G401 (cell line): ENCODE measurements at places on chromosomes 4 and X.

DNA sequence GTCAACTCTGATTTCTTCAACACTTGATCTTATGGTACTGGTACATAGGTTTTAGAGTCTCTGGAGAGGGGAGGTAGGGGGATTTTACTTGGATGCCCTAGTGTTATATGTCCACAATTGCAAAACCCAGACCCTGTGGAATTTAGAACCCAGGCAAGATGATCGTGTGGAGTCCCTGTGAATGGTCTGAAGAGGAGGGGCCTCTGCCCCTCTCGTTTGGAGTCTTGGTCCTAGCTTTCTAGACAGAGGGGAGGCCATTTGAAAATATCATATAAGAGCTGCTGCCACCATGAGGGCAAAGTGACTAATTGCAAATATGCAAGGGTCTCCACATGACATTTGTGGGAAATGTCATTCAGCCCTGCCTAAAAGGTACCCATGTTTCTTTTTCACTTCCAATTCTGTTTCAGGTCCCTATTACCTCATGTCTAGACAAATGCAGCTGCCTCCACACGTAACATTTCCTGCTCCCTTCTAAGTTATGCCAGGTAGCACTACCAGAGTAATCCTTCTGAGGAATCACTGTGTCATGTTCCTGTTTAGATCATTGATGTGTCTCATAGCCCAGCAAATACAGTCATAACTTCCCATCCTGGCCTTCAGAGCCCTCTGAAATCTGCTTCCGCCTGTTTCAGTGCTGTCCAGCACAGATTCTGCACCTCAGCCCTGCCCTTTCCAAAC is 126.8 kb downstream of the KLHL8 start:
- DNase-seq = peak; percentile 63

- DNase-seq = no peak
These were observed 407.9 kb upstream of the AADAT start for GRCh38 chr4:170497689-170498088.

- peak; percentile 7 for DNase-seq
These were observed 175.4 kb downstream of the SH3BGRL start for GRCh38 chrX:81377329-81377728.

GRCh38 chr4:72911316-72911715 is 158.2 kb downstream of the COX18 start:
- no peak for DNase-seq

DNA sequence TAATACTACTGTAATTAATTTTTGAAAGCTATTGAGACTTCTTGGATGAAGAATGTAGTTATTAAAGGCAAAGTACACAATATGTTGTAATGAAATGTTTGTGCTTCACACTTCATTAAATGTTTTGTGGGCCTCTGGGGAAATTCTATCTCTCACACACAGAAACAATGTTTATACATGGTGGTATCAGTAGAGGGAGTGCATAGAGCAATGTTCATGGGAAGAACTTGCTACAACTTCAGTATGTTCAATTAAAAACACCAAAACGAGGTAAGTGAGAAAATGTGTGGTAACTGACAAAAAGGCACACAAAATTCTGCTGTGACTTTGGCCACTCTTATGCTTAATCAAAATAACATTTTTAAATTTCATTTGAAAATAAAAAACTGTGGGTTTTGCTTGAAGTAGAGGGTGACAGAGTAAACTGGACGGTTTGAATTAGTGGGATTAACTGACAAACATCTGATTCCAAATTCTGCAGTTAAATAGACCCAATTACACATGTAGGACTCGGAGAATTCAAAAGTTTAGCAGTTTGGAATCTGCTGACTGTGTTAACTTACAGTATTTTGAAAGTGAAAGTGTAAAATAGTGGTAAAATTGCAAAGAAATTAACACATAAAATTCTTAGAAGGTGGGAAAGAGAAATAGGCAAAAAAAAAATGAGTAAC is 111.4 kb upstream of the TTC29 start:
- DNase-seq = no peak

GRCh38 chr4:168724686-168725411 is 228.0 kb downstream of the PALLD start:
- no peak for DNase-seq

DNA sequence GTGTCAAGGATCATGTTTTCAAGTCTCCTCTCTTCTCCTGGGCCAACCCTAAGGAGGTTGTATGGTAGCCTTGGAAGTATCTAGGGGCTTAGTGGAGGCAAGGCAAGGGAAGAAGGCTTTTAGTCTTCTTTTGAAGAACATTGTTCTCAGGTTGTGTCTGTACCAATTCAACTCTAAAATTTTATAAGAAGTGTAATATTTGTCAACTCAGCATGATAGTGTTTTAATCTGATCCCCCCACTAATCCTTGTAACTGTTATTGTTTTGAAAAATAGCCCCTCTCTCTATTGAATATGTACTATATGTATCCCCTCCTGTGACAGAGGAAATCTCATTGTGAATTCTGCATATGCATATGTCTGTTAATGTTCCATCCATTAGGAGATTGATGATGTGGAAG is 345.4 kb downstream of the CFAP299 start:
- no peak for DNase-seq

DNA sequence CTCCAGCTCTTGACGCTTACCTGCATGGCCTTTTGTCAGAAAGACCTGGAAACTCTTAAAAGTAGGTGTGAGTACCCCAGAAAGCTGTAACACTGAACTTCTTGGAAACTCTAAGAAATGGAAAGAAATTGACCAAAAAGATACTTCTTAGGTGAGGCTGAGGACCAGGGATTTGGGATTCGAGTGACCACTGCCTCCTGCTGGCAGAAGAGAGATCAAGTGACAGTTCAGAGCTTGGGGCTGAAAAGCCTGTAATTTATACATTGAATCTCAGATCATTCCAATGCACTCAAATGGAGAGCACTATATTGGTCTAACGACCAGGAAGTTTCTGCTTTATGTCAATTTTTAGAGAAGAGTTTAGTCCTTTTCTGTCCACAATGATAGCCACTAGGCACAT is 204.6 kb downstream of the PDGFRA start:
- DNase-seq = no peak

DNA sequence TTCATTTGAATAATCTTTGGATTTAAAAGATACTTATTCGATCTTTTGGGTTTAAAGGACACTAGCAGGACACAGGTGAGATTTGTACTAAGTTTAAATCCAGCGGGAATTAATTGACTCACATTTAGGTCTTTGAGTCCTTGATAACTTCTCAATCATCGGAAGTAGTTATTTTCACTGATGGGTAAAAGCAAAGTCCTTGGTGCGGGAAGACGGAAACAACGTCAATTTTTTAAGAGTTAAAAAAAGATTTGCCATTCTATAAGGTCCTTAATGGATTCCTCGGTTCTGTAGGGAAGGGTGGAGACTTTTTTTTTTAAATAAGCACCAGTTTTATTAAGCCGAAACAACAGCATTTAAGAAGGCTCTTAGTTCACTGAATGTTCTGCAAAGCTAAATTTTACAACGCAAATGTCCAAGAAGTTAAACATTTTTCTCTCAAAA is 2.9 kb downstream of the TMSB4X start:
- DNase-seq = no peak

DNA sequence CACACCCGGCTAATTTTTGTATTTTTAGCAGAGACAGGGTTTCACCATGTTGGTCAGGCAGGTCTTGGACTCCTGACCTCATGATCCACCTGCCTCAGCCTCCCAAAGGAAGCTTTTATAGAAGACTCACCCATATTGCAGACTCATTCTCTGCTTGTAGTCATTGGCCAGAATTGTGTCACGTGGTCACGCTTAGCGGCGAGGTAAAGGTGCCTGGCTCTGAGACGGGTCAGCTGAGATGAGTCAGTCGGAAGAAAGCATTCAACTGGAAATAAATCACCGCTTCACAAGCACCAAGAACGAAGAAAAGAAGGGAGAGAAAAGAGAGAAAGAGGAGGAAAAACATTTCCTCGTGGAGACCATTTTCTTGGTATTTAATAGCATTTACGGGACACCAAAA is 218.8 kb upstream of the NOCT start:
- DNase-seq = no peak

DNA sequence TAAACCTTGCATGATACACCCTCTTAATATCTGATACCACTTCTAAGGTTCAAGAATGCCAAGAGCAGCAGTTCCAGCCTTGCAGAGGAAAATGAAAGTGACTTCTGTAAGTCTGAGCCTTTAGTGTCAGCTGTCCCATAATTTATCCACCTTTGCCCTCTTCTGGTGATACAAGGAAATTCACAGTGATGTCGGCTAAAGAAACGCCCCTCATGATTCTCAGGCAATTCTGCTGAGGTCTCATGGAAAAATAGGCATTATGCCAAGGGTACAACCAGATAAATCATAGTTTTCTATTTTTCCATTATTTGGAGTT is 172.2 kb upstream of the CXCL13 start:
- peak; percentile 42 for DNase-seq

- no peak for DNase-seq
These were observed 12.4 kb downstream of the PRRG1 start for GRCh38 chrX:37361596-37361995.

GRCh38 chr4:141810038-141810711 is 173.8 kb downstream of the IL15 start:
- no peak for DNase-seq

GRCh38 chr4:25559508-25559907 is 96.1 kb upstream of the SLC34A2 start:
- no peak for DNase-seq

- no peak for DNase-seq
These were observed 13.5 kb downstream of the ARHGAP24 start for GRCh38 chr4:85488416-85488815.

DNA sequence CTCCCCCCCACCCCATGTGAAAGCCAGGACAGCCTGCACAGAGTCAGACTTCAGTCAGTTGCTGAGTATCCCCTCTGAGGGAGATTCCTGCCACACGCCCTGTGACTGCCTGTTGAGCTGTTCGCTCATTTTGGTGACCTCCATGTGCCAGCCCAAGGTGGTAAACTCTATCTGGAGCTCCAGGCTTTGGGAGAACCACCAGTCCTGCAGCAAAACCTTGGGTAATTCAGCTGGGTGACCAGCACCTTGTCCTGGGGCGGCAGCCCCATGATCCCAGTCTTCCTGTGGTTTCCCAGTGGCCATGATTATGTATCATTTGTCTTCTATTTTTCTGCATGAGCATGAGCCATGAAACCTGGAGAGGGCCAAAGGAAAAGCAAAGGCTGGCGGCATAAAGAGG is 73.4 kb downstream of the NBDY start:
- DNase-seq = no peak

- no peak for DNase-seq
These were observed 95.8 kb downstream of the COL25A1 start for GRCh38 chr4:109206620-109207019.

DNA sequence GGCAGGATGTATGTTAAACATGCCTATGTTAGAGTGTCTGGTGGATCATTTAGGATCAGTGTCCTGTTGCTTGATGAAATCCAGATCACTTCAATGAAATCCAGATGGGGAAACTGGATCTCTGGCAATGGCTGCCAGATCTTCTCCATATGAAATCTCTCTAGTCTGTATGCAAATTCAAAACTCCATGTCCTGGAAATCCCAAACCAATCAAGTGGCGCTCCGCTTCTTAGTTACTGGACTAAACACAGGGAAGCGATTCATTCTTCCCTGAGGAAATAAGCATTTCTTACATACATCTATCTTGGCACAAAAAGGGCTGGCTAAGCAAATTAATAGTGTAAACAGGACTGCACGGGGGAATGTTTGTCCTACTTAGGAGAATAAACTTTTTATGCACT is 94.9 kb downstream of the HDAC8 start:
- no peak for DNase-seq

DNA sequence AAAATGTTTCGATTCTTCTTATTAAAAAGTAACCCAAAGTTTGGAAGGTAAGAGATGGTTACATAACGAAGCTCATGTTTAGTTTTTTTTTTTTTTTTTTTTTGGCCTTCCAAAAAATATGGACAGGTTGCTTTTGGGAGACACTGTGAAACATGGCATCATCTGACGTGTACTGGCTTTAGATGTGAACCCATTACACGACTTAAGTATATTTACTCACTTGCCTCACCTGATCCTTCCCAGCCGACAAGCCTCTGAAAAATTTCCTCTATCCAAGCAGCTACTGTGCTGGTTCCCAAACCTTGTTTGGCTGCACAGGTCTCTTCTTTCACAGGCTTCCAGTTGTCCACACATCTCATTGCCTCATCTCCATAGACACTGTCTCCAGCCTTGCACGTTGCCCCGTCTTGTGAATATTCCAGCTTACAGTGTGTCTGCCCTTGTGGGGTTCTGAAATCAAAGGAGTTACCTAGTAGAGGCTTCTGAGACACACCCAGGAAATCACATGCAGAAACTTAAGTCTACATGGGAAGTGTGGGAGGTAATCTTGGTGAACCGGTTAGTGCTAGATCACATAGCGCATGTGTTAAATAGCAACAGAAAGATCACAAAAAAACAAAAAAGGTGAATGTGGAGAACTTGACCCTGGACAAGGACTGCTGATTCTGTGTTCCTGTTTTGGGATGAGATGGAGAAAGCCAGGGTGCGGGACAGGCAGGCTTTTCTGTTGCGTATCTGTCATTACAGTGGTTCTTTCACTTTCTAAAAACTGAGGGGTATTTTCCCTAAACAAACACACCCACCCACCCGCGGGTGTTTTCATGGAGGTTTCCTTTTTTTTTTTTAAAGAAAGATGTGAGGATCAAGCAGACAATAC is 328.6 kb downstream of the ARHGAP10 start:
- no peak for DNase-seq

DNA sequence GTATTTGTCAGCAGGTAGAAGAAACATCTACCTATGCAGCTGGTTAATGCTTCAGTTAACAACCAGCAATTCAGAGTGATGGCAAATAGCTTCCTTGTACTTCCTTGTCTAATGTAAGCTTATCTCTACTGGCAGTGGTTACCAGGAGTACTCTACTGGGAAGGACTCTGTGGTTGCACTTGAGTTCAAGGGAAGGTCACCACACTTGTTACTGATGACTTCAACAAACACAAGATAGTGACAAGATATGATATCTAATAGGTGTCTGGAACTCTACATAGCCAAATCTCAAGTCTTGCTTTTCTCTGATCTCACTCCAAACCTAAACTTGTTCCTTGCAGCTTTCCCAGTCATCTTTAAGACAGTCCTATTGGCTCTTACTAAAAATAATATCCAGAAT is 1644.9 kb upstream of the TENM3 start:
- DNase-seq = no peak

DNA sequence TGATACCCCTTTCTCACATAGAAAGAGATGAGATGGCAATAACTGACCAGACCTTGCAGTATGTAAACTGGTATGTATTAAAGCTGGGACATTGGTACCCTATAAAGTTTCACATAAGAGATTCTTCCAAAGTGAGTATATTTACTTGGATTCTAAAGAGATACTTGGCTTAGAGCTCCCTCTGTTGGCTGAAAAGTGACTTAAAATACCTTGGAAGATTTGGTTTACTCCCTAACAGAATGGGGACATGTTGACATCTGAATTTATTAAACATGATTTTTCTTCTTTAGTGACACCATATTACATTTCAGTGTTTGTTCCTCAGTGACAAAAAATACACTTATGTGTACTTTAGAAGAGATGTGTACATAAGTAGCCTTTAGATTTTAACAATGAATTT is 47.9 kb upstream of the RGN start:
- peak; percentile 66 for DNase-seq

DNA sequence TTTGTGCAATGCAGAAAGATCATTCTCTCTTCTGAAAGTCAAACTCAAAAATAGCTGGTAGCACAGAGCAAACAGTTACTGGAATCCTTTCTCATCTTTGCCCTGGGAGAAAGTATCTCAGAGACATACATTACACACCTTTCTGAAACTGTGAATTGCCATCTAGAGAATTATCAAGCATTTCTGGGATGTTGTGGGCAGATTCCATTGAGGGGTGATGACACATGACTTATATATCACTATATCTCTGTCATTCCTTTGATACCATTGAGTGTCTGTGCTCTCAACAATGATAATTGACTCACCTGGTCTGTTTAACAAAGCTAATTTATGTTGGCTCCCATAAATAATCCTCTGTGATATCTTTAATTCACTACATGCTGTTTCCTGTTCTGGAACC is 13.0 kb downstream of the SLIT2 start:
- DNase-seq = no peak
